HL-60 (cell line): ENCODE measurements at places on chromosomes 4 and X.

- DNase-seq, result no peak
Measured at GRCh38 chr4:15186806-15187205, 184.5 kb downstream of the CPEB2 start.

- no peak for DNase-seq
Measured at GRCh38 chr4:36549252-36549651, 267.8 kb downstream of the DTHD1 start.

GRCh38 chr4:133263104-133263503 is 114.0 kb downstream of the PCDH10 start:
- DNase-seq, result no peak

DNA sequence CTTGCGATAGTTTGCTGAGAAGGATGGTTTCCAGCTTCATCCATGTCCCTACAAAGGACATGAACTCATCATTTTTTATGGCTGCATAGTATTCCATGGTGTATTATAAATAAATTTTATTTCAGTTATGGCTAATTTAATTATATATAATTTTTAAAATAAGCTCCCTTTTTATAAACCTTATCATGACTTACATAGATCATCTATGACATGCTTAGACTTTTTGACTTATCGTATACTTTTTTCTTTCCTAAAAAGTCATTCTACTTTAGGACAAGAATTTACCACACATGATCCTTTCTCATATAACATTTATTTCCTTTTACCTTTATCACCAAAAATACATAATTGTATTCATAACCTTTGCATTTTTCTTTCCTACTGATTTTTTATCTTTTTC is 376.5 kb downstream of the CCSER1 start:
- DNase-seq, result no peak

GRCh38 chr4:105994841-105995501 is 99.7 kb downstream of the NPNT start:
- DNase-seq, result no peak

GRCh38 chrX:63720293-63720692 is 64.7 kb downstream of the ARHGEF9 start:
- DNase-seq, result no peak

DNA sequence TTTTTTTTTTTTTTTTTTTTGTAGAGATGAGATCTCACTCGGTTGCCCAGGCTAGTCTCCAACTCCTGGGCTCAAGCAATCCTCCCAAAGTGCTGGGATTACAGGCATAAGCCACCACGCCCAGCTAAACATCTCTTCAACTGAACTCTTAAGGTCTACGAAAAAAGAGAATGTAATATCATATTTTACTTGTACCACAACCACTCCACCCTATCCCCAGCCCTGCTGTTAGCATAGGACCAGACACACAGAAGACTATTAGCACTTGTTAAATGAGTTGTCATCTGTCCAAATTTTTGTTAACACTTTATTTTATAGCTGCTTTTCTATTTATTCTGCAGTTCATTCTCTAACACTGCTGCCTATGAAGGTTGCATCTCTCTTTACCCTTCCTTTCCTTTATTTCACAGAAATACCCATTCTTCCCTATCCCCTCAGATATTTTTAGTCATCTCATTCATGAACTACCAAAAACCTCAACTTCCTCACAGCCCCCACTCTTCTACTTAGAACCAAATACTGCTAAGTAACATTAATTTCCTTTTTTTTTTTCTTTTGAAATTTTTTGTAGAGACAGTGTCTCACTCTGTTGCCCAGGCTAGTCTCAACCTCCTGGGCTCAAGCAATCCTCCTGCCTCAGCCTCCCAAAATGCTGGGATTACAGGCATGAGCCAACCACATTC is 10.1 kb downstream of the SNX12 start:
- no peak for DNase-seq

- no peak for DNase-seq
Measured at GRCh38 chr4:95742872-95743271, 97.0 kb upstream of the PDHA2 start.

DNA sequence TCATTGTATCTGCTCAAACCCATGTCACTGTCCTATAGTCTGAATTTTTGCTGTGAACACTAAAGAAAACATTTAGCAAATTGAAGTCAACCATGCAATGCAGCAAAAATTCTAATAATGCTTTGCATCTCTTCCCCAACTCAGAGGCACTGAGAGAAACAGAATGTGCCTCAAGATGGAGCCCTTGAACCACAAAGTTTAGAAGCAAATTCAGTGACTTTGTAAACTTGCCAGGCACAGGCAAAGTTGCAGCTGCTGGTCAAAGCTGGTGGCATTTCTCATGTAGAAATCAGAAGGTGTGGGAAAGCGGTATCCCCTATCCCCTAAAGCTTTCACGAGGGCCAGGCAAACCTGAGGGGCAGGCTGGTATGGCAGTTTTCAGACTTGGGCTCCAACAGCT is 121.7 kb upstream of the DIPK2B start:
- DNase-seq, result peak; percentile 1

DNA sequence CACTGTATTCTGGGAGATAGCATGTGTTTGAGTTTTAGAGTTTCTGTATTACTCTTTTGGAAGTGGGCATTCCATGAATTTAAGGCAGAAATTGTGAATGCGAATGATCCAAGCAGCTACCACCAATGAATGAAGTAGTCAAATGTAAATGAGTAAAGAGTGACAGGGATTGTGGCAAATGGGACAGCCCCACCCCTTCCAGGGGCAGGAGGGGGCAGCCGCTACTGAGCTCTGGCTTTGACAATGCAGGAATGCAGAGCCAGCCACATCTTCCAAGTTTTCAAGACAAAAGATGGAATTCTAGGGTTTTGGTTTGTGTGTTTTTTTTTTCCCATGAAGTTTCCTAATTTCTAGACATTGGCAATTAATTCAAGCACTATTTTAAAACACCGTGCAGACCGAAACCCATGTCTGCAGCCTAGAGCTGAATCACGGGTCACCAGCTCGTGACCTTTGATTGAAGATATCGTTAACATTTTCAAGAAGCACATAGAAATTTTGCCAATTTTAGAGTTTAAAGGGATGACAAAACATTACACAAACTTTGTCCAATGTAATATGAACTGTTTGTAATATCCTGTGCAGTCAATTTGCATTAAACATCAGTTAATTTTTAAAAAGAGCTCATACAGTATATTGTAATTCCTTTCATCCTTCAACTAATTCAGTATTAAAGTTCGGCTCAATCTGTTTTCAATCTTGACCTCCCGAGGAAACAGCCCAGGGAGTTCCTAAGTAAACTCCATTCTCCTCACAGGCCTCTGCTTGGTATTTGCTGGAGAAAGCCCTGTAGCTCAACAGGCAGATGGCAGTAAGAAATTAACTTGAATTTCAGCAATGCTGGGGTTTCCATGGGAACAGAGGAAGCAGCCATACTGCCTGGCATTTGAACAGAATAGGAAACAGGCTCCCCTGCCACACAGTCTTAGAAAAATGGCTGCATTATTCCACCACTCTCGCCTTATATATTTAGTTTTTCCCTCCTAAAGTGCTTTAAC is 83.4 kb downstream of the UCHL1 start:
- no peak for DNase-seq

DNA sequence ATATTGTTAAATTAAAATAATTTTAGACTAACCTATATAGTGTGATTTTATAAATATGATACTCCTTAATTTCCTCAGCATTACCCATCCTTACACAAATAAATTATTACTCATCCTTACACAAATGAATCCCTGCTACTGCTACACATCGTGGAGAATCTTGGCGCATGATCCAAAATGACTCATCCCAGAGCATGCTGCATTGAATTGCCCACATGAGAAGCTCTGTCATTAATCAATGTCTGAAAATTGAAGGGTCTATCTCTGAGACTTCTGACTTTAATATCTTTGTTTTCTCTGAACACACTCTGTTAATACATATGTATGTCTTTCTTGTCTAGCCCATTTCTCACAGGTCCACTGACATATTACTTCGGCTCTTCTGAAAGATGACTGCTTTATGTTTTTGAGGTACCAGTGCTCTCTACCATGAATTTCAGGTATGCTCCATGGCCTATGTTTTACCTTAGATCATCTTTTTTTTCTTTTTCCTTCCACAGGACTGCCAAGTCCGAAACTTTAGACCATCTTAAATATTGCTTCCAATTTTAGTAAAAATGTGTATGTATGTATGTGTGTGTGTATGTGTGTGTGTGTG is 15.7 kb upstream of the DUSP21 start:
- no peak for DNase-seq

DNA sequence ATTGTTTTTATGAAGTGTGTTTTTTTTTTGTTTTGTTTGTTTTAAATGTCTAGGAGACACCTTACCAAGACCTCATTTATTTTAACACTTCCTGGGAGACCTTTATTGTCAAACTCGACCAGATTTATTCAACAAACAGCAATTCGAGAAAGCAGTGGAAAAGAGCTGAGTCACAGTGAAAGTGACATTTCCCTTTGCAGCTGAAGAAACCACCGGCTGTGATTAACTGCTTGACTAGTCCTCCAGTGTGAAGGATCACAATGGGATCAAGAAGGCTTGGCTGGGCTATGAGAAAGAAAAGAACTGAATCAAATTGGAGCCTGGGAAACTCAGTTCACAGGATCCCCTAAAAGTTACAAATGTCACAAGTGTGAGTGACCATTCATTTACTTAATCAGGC is 11.9 kb upstream of the ADH7 start:
- no peak for DNase-seq

DNA sequence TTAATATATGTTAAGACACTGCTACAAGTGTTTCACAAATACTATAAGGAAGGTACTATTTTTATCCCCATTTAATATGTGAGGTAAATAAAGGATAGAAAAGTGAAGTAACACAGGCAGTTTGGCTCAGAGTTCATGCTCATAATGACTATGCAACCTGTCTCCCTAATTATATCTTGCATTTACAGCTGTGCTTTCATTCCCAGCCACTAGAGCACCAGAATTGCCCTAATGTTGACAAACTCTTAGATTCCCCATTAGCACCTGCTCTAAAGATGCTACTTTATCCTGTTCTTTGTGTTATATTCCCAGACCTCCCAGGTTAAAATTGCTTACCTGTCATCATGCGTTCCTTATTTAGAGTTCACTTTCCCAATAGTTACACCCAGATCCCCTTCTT is 833.6 kb downstream of the CCSER1 start:
- no peak for DNase-seq

- no peak for DNase-seq
Measured at GRCh38 chrX:23626651-23627050, 40.6 kb upstream of the PRDX4 start.

- no peak for DNase-seq
Measured at GRCh38 chr4:4685810-4686795, 144.3 kb upstream of the STX18 start.

DNA sequence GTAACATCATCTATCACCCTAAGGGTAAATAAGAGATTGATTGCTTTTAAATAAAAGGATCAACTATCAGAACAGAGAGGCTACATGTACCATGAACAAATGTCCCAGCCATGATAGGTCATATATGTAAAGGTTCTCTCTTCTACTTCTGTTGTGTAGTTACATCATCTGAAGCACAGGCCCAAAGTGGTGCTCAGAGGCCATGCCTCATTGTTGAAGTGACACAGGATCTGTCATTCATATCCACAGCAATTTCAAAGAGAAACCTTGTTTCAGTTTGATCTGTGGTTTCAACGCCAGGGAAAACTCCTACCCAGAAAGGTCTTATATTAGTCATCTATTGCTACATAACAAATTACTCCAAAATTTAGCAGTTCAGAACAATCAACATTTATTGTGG is 269.2 kb upstream of the MAOA start:
- no peak for DNase-seq

DNA sequence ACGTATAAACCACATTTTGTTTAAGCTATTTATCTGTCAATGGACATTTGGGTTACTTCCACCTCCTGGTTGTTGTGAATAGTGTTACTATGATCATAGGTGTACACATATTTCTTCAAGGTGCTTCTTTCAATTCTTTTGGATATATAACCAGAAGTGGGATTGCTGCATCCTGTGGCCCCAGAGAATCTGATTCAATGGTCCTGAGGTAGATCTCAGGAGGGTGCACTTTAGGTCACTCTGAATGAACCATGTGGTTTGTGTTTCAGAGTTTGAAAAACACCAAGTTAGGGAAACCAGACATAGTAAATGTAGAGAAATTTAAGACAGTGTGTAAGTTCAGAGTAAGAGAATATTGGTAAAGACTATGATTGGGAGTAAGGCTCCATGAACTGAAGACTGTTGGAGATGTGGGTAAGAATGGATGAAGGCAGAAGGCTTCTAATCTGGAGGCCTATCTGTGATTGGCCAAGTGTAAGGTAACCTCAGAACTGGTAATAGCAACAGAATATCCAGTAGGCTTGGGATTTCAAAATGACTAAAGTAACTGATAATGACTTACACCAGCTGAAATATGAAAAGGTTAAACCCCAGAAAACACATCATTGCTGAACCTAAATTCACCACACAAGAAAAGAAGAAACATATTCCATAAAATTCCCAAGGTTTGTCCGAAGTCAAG is 236.9 kb downstream of the CAMK2D start:
- no peak for DNase-seq

DNA sequence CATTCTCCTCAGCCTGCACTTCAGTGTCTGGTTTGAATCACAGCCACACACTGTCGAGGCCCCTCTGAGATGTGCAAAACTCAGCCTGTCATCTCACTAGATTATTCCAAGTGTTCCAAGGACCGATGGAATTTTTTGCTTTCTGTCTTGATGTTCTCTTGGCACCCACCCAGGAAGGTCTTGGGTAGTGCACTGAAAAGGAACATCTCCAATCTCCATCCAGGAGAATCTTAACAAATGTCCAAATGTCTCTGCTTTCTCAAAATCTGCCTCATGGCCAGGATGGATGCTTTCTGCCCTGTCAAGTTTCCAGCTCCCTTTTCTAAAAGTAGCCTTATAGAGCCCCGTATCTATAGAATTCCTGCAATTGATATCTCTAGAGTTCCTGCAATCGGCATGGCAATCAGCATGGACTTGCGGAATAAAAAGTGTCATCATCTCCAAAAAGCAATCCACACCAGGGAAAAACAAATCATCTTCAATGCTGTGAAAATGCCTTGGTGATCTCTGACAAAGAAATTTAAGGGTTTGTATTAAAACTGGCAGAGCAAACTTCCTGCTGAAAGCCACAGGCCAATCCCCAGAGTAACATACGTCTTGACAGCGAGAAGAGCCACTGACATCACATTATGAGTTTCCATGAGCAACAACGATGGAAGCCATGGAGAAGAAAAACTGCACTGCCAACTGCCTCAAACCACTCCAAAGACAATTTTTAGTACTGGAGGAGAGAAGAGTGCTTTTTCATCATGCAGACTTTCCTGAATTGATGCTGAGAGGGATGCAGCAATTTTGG is 215.3 kb upstream of the FAM9B start:
- DNase-seq, result no peak

DNA sequence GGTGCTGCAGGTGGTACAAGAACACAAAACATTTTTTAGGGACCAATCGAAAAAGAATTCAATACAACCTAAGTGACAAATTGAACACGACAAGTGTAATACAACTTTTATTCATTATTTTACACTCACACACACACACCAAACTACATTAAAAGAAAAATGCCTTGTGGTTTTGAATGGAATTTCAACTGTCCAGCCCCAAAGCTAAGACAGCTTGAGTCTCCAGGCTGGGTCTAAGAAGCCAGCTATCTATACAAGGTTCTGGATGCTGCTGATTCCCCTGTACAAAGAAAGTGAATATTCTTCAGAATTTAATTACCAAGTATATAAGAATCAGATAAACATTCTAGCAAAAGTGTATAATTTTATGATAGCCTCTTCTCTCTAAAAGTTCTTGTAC is 118.2 kb downstream of the PPP3CA start:
- no peak for DNase-seq

GRCh38 chr4:85132570-85132969 is 166.1 kb upstream of the WDFY3 start:
- DNase-seq, result no peak

- DNase-seq, result no peak
Measured at GRCh38 chr4:73223258-73223650, 35.3 kb downstream of the ANKRD17 start.
